ENCODE measurements at places on chromosomes 2 and 18.

DNA sequence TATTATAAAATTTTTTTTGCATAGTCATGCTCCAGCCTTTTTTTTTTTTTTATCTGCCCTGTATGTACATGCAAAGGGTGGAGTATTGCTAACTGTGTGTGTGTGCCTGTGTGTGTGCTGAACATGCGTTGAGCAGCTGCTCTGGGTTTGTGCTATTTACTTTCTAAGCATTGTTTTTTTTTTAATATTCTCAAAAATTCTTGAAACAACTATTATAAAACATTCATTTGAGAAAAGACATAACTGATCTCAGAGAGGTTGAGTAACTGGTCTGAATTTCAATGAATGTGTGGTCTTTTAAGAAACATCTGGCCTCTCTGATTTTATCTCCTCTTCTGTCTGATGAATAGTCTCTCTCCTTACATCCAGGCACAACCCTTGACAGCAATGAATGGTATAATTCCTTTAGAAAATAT is 366.0 kb upstream of the SLC14A2 start:
- DNase-seq, result no peak

DNA sequence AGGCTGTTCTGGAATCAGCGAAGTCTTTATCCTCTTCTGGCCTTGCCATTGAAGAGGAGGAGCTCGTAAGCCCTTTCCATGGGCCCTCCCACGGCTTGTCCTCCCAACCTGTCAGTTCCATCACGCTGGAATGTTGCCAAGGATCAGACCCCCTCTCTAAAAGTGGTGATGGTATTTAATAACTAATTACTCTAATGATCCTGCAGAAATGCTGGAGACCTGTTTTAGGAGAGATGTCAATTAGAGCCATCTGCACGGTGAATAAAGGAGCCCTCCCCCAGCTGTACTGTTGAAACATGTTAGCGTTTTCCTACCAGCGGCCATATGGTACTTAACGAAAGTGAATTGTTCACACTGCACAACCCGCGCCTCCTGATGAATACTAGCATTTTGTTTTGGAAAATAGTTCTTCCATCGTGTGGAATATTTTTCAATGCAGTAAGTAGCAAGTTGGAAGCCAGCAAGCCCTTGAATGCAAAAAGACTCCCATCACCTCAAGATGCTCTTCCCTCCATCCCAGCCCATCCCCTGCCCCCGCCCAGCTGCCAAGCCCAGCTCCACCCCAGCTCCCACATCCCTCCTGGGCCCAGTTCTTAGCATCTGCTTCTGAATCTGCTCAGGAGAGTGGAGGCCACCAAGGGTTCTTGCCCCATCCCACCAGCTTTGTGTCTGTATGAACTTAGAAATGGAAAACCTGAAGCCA is 145.4 kb downstream of the KLHL29 start:
- DNase-seq, result no peak

DNA sequence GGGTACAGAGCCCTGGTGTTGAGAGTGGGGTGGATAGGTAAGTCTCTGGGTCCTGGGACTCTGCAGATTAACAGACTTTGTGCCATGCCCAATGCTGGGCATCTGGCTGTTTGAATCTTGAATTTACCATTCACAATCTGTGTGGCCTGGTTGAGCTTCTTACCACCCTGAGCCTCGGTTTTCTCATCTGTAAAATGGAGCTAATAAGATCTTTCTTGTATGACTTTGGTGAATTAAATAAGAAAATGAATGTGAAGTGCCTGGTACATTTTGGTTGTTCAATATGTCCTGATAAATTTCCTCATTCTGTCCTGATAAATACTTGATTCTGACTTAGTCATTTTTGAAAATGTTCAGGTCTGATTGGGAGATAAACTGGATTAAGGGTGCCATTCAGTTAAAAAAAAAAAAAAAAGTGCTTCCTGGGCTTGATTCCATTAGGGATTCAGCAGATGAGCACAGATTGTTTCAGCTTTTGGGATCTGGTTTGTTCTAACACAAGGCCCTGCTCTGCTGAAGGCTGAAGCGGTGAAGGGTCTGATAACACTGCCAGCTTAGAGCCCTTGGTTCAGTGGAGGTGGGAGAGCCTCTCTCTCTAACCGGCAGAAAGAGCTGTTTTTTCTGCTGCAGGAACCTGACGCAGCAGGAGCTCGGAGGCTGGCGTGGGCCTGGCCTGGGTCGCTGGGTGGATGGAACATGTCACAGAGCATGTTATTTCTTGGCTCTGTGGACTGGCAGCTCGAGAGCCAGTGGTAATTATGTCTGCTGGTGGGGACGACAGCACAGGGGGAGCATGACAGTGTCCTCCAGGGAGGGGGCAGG is 84.5 kb upstream of the MCFD2 start:
- no peak for DNase-seq

DNA sequence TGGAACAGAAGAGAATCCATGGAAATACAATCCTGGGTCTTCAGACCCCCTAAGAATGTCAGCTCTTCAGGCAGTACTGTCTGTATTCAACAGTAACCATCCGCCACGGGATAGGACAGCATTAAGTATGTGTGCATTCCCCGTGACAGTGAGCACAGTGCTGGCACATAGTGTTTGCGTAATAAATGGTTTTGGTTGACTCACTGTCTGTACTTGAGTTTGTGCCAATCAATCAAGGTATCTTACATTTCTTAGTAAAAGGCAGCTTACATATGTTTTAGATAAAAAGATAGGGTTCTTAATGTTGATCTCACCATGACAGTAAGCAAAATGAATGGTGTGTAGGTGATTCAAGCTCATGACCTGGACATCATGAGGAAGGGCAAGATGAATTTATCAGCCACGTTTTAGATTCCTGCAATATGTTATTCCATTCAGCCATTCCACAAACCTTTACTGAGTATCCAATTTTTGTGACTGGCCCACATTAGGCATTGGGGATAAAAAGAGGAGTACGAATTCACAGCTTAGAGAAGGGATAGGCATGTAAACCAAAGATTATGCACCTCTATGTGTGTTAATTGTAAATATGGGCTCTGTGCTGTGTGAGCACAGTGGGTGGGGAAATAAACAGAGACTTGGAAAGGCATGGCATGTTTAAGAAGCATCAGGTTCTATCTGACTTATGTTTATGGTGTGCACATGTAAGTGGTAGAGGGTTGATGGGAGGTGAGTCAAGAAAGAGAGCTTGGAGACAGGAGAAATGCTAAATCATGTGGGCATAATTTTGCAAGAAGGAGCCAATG is 258.8 kb downstream of the SLC8A1 start:
- no peak for DNase-seq

DNA sequence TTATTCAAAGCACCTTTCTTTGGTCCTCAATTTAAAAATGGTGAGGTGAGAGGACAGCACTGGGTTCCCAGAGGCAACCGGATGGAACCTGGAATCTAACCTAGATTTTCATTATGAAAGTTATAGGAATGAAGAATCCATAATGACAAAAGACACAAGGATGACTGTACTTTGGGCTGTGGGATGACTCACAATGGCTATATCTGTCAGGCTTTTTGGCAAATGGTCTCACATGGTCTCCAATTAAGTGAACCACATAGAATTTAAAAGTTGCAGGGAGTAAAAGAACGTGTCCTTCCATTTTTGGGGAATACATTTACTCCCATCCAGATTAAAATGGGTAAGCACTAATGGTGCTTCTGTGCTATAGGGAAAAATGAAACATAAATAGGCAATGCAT is 31.8 kb upstream of the LYPD1 start:
- no peak for DNase-seq

DNA sequence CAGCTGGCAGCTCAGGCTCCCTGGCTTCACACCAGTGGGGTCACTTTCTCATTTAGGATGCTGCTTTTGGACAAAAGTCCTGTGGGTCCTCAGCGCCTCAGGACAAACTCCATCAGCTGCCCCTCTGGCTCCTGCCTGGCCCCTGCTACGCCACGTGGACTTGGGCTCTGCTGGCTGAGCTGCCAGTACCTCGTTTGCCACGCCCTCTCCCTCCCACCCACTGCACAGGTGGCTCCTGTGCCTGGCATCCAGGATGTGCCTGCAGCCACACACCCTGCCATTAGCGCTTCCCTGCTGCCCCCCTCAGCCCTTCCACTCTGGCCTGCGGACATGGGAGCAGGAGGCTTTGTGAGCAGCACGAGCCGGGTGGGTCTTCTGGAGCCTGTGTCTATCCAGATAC is 118.9 kb downstream of the ZNF236 start:
- no peak for DNase-seq

DNA sequence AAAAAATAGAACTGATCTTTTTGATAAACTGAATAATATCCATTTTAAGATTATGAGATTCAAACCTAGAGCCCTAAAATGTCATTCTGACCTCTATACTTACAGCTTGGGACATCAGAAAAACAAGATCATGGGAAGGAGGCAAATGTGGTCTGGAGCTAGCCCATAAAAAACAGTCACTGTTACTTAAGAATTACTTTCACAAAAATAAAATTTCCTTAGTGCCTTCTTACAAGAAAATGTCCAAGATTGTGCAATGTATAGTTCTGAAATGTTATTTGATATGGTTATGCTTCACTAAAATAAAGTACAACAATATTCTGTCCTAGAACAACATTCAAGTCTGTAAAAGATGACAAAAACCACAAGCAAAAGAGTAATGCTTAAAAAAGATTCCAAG is 247.6 kb downstream of the DYM start:
- no peak for DNase-seq

DNA sequence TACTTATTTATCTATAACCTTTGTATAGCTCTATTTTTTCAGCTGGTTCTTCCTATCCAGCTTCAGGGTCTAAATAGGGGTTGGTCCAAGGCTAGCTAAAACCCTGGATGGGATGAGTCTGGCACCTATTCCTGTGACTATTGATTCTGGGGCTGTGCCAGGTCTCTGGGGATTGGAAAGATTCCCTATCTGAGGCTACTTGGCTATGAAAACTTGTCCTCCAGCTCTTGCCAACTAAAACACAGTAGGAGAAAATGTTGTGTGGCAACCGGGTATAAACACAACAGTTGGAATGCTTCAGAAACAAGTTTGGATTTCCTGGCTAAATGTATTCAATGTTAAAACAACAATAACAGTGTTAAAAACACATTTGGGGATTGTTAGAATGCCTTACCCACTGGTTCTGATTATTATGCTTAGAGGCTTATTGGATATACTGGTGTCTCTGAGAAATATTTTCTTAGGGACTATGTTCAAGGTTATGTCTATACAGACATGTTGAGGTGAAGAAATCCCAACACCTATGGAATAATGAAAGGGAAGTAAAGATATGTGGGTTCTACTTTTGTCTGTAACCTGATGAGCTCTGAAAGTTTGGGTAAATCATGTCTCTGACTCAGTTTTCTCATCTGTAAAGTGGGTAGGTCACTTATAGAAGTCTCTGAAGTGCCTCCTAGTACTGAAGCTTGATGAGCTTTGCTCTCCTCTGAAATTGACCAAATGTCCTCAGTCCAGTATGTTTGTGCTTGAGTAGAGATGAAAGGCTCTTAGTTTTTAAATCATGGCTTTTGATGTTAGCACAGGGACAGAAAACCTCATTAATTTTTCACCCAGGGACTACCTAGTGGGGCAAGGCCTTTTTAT is 460.7 kb downstream of the MTX2 start:
- no peak for DNase-seq

GRCh38 chr18:43846299-43846698 is 569.0 kb upstream of the SYT4 start:
- no peak for DNase-seq

DNA sequence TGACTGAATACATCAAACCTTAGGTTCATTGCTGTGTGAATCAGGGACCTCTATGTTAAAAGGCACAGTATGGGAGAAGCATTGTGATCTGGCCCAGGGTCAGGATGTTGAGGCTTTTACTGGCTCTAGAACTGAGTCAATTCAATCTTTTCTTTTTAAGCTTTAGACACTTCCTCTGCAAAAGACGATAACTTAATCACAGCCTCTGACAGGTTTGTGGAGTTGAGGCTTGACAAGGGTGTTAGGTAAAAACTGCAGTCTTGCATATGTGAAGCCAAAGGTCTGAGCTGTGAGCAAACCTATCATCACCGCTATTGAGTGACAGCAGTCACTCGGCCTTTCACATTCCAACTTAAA is 17.3 kb upstream of the ARHGAP25 start:
- no peak for DNase-seq

DNA sequence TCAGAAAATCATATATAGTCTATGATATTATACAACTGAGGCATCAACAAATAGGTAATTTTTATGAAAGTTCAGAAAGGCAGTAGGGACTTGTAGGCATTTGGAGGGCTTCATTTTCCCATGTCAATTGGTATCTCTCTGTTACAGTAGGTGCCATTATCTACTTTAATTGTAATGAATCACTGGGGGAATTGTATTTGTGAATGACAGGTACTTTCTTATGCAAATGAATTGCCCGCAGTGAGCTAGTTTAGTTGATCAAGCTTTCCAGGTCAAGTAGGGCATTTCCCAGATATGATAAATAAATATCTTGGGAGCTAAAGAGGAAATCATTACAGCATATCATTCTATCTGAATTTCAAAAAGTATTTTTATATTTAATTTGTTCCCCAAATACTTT is 1116.3 kb downstream of the DPP10 start:
- DNase-seq, result no peak

DNA sequence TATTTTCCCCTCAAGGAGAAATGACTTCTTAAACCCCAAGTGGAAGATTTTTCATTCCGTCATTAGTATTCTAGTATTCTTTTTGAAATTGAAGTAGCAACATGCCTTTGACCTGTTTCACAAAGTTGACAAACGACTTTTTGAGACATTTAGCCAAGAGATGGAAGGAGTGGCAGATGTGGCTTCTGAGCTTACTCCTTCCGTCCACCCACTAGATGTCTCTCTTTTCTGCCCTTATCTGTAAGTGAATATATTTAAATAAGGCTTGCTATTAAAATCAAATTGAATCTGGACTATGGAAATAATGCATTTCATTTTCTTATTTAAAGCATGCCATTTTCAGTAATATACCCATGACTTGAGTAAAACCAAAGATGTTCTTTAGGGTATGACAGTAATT is 74.1 kb downstream of the ACTR3 start:
- no peak for DNase-seq

DNA sequence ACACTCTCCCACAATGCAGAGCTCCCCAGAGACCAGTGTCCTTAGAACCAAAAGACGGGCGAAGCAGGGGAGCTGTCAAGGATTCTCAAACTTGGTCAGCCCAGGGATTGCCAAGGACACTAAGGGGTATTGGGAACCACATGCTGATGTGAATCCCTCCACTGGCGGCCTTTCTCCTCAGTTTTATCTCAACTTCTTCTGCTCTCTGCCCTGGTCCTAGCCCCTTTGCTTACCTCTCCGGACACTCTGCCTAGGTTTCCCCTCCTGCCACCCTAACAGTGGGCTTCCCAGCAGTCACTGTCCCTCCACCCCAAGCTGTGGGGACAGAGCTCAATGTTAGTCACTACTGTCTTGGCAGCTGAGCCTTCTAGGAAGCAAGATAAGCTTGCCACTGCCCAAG is 61.1 kb downstream of the POLR1A start:
- DNase-seq, result no peak
